Purkinje cell (primary cell): ENCODE measurements at places on chromosomes 5 and 9. TPM values are rescaled to one million over a fixed set of nuclear protein-coding genes. Genes with fewer than 3 reads are reported as not detected.

MARCHF3 gene
- 10.6 and 17.2 TPM in 2 replicates for polyA plus RNA-seq

SPATA31E1 gene
- polyA plus RNA-seq: not detected in 2 replicates

CCL28 gene
- polyA plus RNA-seq: not detected in 2 replicates

PRR7 gene
- polyA plus RNA-seq: not detected in 2 replicates

PDLIM4 gene
- polyA plus RNA-seq: not detected in 2 replicates

ANKRD34B gene
- not detected in 2 replicates for polyA plus RNA-seq

LMNB1 gene
- not detected in 2 replicates for polyA plus RNA-seq

GLT6D1 gene
- not detected in 2 replicates for polyA plus RNA-seq

FCHSD1 gene
- polyA plus RNA-seq: 0.65 and 1.5 TPM in 2 replicates

PITX1 gene
- not detected in 2 replicates for polyA plus RNA-seq

PLAC8L1 gene
- polyA plus RNA-seq: not detected in 2 replicates

FBXL7 gene
- not detected in 2 replicates for polyA plus RNA-seq

TMEM174 gene
- polyA plus RNA-seq: not detected in 2 replicates

SPATA31A3 gene
- polyA plus RNA-seq: not detected in 2 replicates

IPO11 gene
- polyA plus RNA-seq: 24.7 and 28.1 TPM in 2 replicates

NMUR2 gene
- polyA plus RNA-seq: 1.6 TPM in 1 of 2 replicates, not detected in the other

C5orf58 gene
- not detected in 2 replicates for polyA plus RNA-seq

PCDHB9 gene
- 0.21 and 0.81 TPM in 2 replicates for polyA plus RNA-seq

TLX3 gene
- not detected in 2 replicates for polyA plus RNA-seq

SLC1A1 gene
- polyA plus RNA-seq: 5.2 and 10.8 TPM in 2 replicates
